Foreskin fibroblast (primary cell): ENCODE measurements at places on chromosomes 5 and 9.

DNA sequence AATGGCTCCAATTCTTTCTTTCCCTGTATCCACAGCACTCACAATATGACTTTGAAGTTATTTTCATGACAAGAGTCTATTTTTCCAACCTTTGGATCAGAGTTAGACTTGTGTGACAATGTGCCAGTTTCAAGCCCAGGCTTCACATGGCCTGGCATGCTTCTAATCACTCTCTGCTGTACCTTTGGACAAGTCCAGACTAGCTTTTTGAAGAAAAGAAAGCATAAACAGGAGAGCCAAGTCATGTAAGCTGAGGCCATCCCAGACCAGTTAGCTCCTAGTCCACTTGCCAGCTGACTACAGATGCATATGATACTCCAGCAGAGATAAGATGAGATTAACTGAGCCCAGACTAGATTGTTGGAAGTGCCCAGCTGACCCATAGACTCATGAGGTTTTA, 513.6 kb upstream of the C9orf72 start:
- no peak for DNase-seq

DNA sequence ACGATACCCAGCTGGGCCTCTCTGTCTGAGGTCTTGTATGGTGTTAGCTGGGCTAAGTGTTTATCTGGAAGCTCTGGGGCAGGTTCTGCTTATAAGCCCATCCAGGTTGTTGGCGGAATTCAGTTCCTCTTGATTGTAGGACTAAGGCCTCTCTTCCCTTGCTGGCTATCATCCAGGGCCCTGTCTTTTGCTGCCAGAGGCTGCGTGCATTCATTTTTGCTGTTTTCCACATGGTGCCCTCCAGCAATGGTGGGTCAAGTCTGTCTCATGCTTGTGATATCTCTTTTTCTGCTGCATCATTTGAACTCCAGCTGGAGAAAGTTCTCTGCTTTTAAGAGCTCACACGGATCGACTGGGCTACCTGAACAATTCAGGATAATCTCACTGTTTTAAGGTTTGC, 105.7 kb upstream of the ZNF618 start:
- DNase-seq, result peak; percentile 82

DNA sequence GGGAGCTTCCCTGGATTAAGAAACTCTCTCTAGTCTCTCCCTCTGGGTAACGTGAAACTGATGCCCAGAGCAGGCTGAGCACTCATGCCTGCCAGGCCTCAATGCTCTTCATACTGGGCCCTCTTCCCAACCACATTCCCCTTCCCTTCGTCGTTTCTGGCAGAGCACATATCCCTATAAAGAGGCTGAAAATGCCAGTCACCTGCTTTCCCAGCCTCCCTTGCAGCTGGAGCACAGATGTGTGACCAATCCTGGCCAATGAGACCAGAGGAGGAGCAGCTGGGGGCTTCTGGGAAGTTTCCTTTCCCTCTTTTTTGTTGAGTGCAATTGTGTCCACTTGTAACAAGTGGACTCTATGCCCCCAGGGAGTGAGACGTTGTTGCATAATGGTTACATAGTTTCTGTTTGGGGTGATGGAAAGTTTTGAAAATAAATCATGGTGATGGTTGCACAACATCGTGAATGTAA, 30.2 kb upstream of the SMIM23 start:
- peak; percentile 25 for DNase-seq

DNA sequence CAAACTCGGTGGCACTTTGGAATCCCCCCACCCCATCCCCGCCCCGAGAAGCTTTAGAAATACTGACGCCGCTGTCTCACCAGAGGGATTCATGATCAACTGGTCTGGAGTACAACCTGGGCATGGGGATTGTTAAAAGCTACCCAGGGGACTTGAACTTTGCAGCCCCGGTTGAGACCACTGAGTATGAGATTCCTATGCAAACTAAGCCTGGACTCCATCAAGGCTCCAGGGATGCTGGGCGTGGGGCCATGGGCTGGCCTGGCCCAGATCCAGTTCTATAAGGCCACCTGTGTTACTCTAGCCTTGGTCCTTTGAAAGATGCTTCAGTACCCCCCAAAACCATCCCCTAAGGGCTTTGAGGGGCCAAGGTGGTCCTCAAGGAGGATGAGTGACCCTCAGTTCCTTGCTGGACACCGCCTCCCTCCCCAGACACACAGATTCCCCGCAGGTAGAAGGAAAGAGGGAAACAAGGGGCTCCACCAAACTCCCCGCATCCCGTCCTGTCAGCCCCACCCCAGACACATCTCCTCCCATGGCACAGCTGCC, 68.5 kb downstream of the MRPL36 start:
- no peak for DNase-seq
